ENCODE measurements at places on chromosomes 5 and 9. TPM values are rescaled to one million over a fixed set of nuclear protein-coding genes. Genes with fewer than 3 reads are reported as not detected.

The TLE4 gene
- polyA plus RNA-seq, result 22.6 TPM

The DDX4 gene
- polyA plus RNA-seq, result 0.57 TPM

The NSG2 gene
- 0.41 TPM for polyA plus RNA-seq

The PDLIM7 gene
- polyA plus RNA-seq, result 61.9 TPM

The DCAF10 gene
- polyA plus RNA-seq, result 7.6 TPM

The BAAT gene
- polyA plus RNA-seq, result 0.11 TPM

The PCDHB12 gene
- 0.18 TPM for polyA plus RNA-seq

The LCNL1 gene
- 5.0 TPM for polyA plus RNA-seq

The GFPT2 gene
- polyA plus RNA-seq, result 3.1 TPM

The C6 gene
- polyA plus RNA-seq, result 0.73 TPM

The AQP7 gene
- polyA plus RNA-seq, result 1.3 TPM

The AK3 gene
- polyA plus RNA-seq, result 85.7 TPM

The TTC39B gene
- polyA plus RNA-seq, result 9.4 TPM

The TGFBI gene
- 294 TPM for polyA plus RNA-seq

The LCN6 gene
- 7.1 TPM for polyA plus RNA-seq

The TAF11L7 gene
- polyA plus RNA-seq, result not detected

The CCDC127 gene
- 3.4 TPM for polyA plus RNA-seq

The WWC1 gene
- polyA plus RNA-seq, result 6.0 TPM

The TXNDC8 gene
- 0.02 TPM for polyA plus RNA-seq

The CSF1R gene
- polyA plus RNA-seq, result 7.3 TPM

The FAM169A gene
- polyA plus RNA-seq, result 5.3 TPM

The DNAJC21 gene
- 42.8 TPM for polyA plus RNA-seq

The C5orf34 gene
- polyA plus RNA-seq, result 5.3 TPM

The RAB24 gene
- 82.8 TPM for polyA plus RNA-seq

The TIMD4 gene
- polyA plus RNA-seq, result 14.7 TPM

The IFNB1 gene
- polyA plus RNA-seq, result 0.11 TPM

The SIT1 gene
- 42.2 TPM for polyA plus RNA-seq

The DMRT2 gene
- 35.2 TPM for polyA plus RNA-seq

The NUP188 gene
- polyA plus RNA-seq, result 19.2 TPM

The ITGA2 gene
- polyA plus RNA-seq, result 3.5 TPM

The LECT2 gene
- not detected for polyA plus RNA-seq

The CFAP77 gene
- 0.11 TPM for polyA plus RNA-seq

The HDAC3 gene
- polyA plus RNA-seq, result 82.9 TPM

The FAM221B gene
- polyA plus RNA-seq, result 0.05 TPM

The HTR4 gene
- 0.05 TPM for polyA plus RNA-seq

The GRXCR2 gene
- 0.05 TPM for polyA plus RNA-seq

The IFNA2 gene
- polyA plus RNA-seq, result not detected

The FCHO2 gene
- polyA plus RNA-seq, result 17.8 TPM

The PPP1R2B gene
- 0.07 TPM for polyA plus RNA-seq

The WNT8A gene
- polyA plus RNA-seq, result 0.09 TPM

The NUTM2G gene
- polyA plus RNA-seq, result 0.02 TPM

The UGCG gene
- 37.1 TPM for polyA plus RNA-seq

The LCN9 gene
- not detected for polyA plus RNA-seq

The REEP2 gene
- polyA plus RNA-seq, result 4.8 TPM

The BTNL9 gene
- 45.2 TPM for polyA plus RNA-seq

The NKD2 gene
- polyA plus RNA-seq, result 12.4 TPM

The SOHLH1 gene
- polyA plus RNA-seq, result 0.05 TPM

The RALGPS1 gene
- 3.6 TPM for polyA plus RNA-seq

The GPR150 gene
- 0.89 TPM for polyA plus RNA-seq

The ERP44 gene
- 18.2 TPM for polyA plus RNA-seq

The ACOT12 gene
- polyA plus RNA-seq, result 0.14 TPM

The MRPS27 gene
- 27.9 TPM for polyA plus RNA-seq

The TMCO6 gene
- polyA plus RNA-seq, result 18.4 TPM

The SLC34A1 gene
- polyA plus RNA-seq, result 0.02 TPM

The NPM1 gene
- polyA plus RNA-seq, result 2,207 TPM

The SMIM32 gene
- polyA plus RNA-seq, result 0.05 TPM

The PRRX2 gene
- 3.8 TPM for polyA plus RNA-seq

Data from thymus (tissue), 14 donors.